Right cardiac atrium (tissue), 5 donors: ENCODE measurements at places on chromosomes 12 and 14. TPM values are rescaled to one million over a fixed set of nuclear protein-coding genes. Genes with fewer than 3 reads are reported as not detected.

OR2AP1 gene
- not detected for polyA plus RNA-seq

ATL1 gene
- 1.4 TPM for polyA plus RNA-seq

CLEC12A gene
- polyA plus RNA-seq = 0.38 TPM

TMEM52B gene
- polyA plus RNA-seq = 0.07 TPM

POMT2 gene
- 8.3 TPM for polyA plus RNA-seq

SMIM41 gene
- 0.61 TPM for polyA plus RNA-seq

DEGS2 gene
- polyA plus RNA-seq = 0.11 TPM

CCDC184 gene
- polyA plus RNA-seq = 0.57 TPM

NDUFA12 gene
- 741 TPM for polyA plus RNA-seq

IFNG gene
- polyA plus RNA-seq = not detected

TTC7B gene
- polyA plus RNA-seq = 38.1 TPM
